H9 (cell line): ENCODE measurements at places on chromosomes 3 and 15. TPM values are rescaled to one million over a fixed set of nuclear protein-coding genes. Genes with fewer than 3 reads are reported as not detected.

- DNase-seq: peak; percentile 14
These were observed 51.3 kb upstream of the FGD5 start for GRCh38 chr3:14767245-14768051.

DNA sequence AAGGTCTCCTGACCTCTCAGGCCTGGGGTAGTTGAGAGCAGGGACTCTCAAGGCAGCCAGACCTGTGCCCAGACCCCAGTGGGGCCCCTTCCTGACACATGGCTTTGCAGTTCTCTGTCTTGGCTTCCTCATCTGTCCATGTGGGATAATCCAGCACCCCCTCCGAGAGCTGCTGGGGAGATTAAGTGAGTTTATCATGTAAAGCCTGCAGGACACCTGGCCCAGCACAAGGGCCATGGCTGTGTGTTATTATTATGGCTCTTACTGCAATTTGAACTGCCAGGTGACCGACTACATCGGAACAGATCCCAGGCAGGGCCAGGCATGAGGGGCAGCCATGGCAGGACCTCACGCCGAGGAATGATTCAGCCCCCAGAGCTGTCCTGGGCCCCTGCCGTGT lies 12.6 kb downstream of the DUSP7 start:
- no peak for DNase-seq

UROC1 gene
- not detected in 2 replicates for total RNA-seq

DNA sequence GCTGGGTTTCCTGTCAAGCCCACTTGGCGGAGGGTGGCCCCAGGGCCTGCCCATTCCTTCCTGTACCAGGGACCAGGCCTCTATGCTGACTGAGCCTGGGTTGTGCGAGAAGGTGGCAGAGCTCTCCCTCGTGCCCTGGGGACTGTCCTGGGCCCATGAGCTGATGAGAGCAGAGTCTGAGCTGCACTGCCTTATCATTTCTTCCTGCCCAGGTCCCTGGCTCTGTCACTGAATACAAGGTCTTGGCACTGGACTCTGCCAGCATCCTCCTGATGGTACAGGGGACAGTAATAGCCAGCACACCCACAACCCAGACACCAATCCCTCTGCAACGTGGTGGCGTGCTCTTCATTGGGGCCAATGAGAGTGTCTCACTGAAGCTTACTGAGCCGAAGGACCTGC lies 7.5 kb downstream of the MPI start:
- DNase-seq: no peak

DNA sequence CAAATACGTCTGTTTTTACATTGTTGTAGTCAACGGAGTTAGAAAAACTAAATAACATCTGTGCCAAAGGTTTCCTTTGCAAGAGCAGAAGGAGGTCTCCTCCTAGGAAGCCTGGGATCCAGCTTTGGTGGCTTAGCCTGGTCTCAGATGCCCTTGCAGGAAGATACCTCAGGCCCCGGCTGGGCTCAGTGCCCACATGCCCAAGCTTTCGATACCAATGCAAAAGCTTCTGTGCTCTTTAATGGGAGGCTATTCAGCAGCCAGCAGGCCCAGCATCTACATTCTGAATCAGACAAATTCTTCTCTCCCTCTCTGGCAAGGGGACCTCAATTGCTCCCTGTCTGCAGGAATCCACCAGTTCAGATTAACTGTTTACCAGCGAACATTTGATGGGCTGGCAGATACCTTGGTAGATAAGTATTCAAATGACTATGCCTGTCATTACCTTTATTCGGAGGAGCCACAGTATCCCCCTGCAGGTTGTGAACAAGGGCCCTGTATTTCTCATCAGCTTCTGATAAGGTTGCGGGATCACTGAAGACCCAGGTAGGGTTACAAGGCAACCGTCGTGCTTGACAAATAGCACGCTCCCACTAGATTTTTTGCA lies 180.1 kb upstream of the KBTBD8 start:
- DNase-seq: no peak

- DNase-seq: no peak
These were observed 8.7 kb upstream of the YEATS2 start for GRCh38 chr3:183688874-183689273.

CACNA1D gene
- total RNA-seq: 1.9 and 3.5 TPM in 2 replicates

MUC20 gene
- total RNA-seq: 0.33 TPM in 1 of 2 replicates, not detected in the other
